Upper lobe of right lung (tissue), 1 donor: ENCODE measurements at places on chromosomes 7 and 10. TPM values are rescaled to one million over a fixed set of nuclear protein-coding genes. Genes with fewer than 3 reads are reported as not detected.

DNA sequence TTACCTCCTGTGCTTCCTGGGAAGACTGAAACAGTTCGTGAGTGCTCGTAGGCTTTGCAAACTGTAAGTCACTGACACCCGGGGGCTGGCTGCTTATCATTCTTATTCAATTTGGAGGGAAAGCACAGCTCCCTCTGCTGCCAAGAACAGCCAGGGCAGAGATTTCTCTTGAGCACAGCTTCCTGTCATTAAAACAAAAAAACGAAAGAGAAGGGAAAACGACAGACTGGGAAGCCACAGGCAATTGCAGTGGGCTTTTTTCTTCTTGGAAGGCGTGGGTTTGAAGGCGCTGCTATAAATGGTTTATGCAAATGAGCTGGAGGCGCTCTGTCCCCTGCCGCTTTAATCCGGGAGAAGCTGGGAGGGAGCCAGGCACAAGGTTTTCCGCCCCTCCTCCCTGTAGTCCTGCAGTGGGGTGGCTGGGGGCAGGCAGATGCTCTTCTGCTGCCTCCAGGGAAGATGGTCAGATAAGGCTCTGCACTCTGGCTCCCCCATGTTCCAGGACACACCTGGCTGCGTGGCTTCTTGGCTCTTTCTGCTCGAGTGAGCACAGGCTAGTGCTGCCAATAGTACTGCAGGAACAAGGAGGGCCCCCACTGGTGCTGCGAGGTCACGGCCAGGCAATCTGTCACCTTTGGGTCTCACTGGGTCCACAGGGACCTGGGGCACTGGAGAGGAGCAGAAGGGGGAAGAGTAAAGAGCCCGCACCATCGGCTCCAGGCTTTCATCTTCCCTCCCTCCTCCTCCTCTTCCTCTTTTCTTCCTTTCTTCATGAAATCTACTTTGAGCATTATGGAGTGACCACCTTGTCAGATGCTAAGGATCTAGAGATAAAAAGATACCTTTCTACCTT lies 49.5 kb downstream of the NEURL1 start:
- H3K27ac ChIP-seq = no peak overlapping the region
- peak; percentile 59 for DNase-seq
- H3K27me3 ChIP-seq = no peaks in the 10 kb centered on the region
- peaks cover 6% of the 10 kb centered on the region for H3K4me1 ChIP-seq

- no peak overlapping the region for H3K4me3 ChIP-seq
- H3K27ac ChIP-seq = no peak overlapping the region
- no peaks in the 10 kb centered on the region for H3K4me1 ChIP-seq
- H3K36me3 ChIP-seq = no peaks in the 10 kb centered on the region
- peak; percentile 11 for DNase-seq
Measured at GRCh38 chr10:116708877-116709276, 33.5 kb downstream of the HSPA12A start.

GRCh38 chr10:15313047-15313446 lies 58.0 kb downstream of the FAM171A1 start:
- H3K36me3 ChIP-seq = no peaks in the 10 kb centered on the region
- H3K4me1 ChIP-seq = peaks cover 19% of the 10 kb centered on the region
- no peaks in the 10 kb centered on the region for H3K27me3 ChIP-seq
- no peak for DNase-seq

DNA sequence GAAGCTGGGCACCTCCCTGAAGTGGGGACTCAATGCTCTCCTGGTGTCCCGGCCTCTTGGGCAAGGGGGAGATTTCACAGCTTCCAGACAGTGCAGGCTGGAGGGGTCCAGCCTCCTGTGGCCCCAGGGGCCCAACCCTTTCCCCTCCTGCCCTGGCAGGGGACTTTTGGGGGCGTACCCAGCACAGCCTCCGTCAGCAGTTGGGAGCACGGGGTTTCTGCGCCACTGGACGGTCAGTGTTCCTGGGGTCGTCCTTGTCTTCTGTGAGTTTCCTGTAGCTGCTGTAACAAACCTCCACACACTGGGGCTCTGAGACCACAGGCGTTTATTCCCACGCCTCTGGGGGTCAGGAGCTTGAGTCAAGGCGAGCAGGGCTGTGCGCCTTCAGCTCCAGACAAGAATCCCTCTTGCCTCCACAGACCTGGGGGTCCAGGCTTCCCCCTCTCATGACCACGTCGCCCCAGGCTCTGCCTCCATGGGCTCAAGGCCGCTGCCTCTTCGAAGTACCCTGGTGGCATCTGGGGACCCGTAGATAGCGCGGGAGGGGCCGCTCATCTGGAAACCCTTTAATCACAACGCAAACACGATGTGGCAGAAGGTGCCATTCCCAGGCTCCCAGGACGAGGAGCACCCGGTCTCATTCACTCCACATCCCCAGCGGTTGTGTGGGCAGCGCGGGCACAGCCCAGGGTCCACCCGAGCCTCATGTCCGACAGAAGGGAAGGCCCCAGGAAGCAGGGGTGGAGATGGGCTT lies 14.0 kb downstream of the PWWP2B start:
- H3K4me1 ChIP-seq = peaks cover 63% of the 10 kb centered on the region
- peaks cover 13% of the 10 kb centered on the region for H3K36me3 ChIP-seq
- H3K27me3 ChIP-seq = no peaks in the 10 kb centered on the region
- DNase-seq = no peak
- no peak overlapping the region for H3K4me3 ChIP-seq
- H3K27ac ChIP-seq = peak overlapping the region; percentile 67

GRCh38 chr10:122060250-122060649 lies 71.3 kb downstream of the TACC2 start:
- no peak overlapping the region for H3K27ac ChIP-seq
- H3K36me3 ChIP-seq = no peaks in the 10 kb centered on the region
- peaks cover 16% of the 10 kb centered on the region for H3K4me1 ChIP-seq

DNA sequence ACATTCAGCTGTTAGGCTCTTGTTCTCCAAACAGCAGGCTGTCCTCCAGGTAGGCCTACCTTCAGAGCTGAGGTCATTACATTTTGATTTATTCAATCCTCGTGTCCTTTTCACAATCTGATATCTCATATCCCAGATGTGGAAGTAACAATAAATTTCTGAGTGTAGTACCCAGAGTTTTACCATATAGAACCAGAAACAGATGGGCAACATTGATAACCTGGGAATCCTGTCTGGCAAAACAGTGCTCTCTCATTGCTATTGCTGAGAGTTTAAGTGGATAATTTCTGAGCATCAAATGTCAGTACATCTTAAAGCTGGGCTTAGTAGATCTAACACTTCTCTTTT lies 1007.8 kb downstream of the REEP3 start:
- H3K36me3 ChIP-seq = no peaks in the 10 kb centered on the region
- H3K27ac ChIP-seq = no peak overlapping the region
- no peaks in the 10 kb centered on the region for H3K27me3 ChIP-seq
- DNase-seq = no peak
- H3K4me3 ChIP-seq = no peak overlapping the region

GRCh38 chr10:83871187-83872081 lies 267.9 kb upstream of the GHITM start:
- H3K4me3 ChIP-seq = no peak overlapping the region
- H3K4me1 ChIP-seq = no peaks in the 10 kb centered on the region
- H3K36me3 ChIP-seq = no peaks in the 10 kb centered on the region
- peak; percentile 74 for DNase-seq

- no peak overlapping the region for H3K27ac ChIP-seq
- H3K27me3 ChIP-seq = no peaks in the 10 kb centered on the region
- no peak for DNase-seq
- H3K4me3 ChIP-seq = no peak overlapping the region
Measured at GRCh38 chr10:82190432-82191260, 315.7 kb downstream of the NRG3 start.

SFTPA1 gene
- total RNA-seq = 11,191 TPM

TAF3 gene
- total RNA-seq = 11.8 TPM

OPN4 gene
- total RNA-seq = not detected

SLC13A4 gene
- not detected for total RNA-seq
